ENCODE measurements at places on chromosomes 5 and 9.

- no peak for DNase-seq
These were observed 1.9 kb upstream of the ANKRD18A start for GRCh38 chr9:38622288-38622674.

- no peak for DNase-seq
These were observed 6.6 kb upstream of the AOPEP start for GRCh38 chr9:94719878-94720277.

DNA sequence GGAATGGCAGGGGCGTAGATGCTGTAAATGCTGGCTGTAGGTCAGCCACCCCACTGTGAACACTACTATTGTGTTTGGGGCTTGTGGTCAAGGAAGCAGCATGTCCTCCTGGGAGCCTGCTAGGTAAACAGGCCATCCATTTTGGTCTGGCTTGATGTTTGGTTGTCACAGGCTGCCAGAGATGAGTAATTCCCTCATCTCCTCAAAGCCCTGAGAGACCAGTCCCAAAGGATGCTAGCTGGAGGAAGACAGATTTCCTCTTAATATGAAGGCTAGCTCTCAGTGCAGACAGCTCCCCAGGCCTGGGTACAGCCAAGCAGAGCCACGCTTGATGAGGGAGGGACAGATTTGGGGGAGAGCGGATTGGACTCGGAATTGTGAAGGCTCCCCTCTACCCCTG lies 72.5 kb upstream of the MAP1B start:
- DNase-seq, result no peak

DNA sequence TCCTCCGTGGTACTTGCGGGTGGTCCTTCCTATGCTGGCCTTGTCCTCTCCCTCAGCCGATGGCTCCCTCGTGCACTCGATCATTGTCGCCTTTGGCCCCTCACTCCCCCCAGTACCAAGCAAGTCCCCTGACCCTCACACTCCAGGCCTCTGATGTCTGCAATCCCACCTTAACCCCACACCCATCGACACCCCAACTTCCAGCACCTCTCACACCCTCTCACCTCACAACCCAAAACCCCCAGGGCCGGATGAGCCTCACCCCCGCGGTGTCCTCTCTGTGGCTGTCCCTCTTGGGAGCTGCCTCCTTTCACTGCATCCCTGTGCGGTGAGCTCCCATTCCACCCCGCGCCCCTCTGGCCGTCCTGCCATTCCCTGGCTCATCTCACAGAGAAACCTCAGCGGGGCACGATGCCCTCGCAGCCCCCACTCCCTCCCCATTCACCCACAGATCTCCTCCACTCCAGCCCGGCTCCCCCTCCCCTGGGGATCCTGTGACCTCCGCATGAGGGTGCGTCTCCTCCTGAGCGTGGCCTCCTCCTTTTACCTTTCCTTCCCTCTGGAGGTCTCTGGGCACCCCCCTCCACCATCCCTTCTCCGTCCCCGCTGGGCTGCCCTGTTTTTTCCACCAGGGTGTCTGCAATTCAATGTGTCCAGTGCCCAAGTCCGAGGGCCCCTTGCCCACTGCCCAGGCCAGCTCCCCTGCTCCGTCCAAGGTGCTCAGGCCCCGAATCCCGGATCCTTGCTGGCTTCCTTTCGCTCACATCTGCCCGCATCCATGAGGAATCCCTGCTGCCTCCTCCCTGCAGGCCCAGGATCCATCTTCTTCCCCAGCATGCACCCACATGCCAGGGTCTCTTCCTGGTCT lies 15.8 kb upstream of the RNU6ATAC start:
- no peak for DNase-seq

GRCh38 chr5:181159286-181160151 lies 12.1 kb downstream of the OR2V2 start:
- DNase-seq, result peak; percentile 83

GRCh38 chr5:123865641-123866040 lies 353.7 kb downstream of the CSNK1G3 start:
- no peak for DNase-seq

- peak; percentile 78 for DNase-seq
These were observed 167.7 kb downstream of the CCDC192 start for GRCh38 chr5:127870914-127871313.

DNA sequence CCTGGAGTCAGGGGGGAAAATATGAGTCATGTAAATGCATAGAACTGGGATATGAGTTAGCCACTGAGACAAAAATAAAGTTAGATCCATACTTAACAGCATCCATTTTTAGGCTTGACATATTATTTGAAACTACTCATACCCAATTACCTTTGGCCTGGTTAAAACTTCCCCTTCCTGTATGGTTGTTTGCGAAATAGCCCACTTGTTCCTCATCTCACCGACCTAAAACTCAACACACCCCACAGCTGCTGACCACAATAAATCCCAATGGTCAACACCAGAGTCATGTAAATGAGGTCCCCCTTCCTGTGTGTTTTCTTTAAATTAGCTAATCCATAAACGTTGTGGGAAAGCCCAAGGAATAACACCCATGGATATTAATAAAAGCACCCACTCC lies 55.2 kb upstream of the TMEM215 start:
- no peak for DNase-seq
